ENCODE measurements at places on chromosomes 1 and 21. TPM values are rescaled to one million over a fixed set of nuclear protein-coding genes. Genes with fewer than 3 reads are reported as not detected.
A peak's percentile ranks its signal among the peaks of the same experiment; 100 is the strongest.

The SEMA6C gene
- 31.8 TPM for total RNA-seq

DNA sequence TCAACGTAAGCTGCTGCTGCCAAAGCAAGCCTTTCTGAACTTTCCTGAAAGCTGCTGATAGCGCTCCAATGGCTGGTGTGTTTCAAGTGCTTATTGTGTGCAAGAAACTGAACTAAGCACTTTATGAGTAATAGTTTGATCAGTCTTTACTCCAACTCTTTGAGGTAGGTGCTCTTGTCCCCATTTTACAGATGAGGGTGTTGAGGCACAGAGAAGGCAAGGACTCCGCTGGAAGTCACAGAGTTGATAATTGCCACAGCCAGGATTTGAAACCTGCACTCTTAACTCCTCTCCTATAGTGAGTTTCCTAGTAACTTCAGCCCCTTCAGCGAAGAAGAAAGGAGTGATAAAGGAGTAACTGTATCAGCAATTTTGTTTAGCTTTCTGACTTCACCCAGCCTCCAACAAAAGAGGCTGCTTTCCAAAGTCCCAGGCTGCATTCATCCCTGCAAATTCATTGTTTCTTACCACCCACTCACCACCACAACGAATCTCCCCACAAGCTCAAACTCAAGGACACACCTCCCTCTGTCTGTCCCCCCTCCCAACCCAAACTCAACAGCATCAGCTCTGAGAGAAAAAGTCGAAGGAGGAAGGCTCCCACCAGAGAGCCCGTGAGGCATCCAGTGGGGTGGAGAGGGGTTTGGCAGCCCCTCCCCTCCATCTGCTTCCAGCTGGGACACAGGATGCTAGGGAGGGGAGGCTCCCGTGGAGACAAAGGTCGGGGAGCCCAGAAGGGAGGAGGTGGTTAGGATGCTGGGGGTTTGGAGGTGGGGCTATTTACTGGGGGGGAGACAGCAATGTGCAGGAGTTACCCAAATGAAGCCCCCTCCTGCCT is 139.6 kb downstream of the NAV1 start:
- no peaks in the 10 kb centered on the region for H3K36me3 ChIP-seq
- H3K4me3 ChIP-seq: no peak overlapping the region
- peaks cover 18% of the 10 kb centered on the region for H3K4me1 ChIP-seq
- H3K27ac ChIP-seq: no peak overlapping the region
- H3K27me3 ChIP-seq: no peaks in the 10 kb centered on the region

DNA sequence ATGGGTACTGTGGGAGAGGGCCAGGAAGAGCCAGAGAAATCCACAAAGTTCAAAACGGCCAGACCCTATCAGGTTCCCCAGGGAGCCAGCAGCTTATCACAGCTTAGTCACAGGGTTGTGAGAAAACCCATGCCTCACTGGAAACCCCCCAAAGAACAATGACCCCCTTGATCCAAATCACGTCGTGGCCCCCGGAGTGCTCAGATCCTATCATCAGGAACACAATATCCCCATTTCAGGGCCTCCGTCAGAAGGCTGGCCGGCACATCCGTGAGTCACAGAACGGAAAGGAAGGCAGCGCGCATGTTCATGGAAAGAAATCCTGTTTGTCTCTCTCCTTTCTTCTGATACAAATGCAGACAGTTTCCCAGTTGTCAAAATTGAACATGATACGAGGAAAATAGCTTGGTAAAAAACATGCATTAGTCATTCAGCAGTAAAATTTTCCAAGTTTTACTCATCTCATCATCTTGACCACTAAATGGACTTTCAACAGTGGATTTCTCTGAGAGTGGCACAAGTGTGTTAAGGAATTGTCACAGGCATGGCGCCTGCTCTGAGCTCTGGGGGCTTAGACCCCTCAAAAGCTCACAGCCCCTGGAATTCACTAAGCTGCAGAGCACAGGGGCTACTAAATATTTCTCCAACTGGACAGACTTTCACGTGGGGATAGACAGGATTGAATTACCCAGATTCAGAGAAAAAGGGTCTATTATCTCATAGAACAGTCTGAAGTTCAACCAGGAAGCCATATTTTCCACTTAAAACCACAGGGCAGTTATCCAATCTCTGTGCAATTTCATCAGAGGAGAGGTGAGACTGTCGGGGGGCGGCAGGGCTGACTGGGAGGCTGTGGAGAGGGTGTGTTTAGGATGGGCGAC is 124.8 kb downstream of the RIPK4 start:
- peak overlapping the region; percentile 91 for H3K27ac ChIP-seq
- H3K4me1 ChIP-seq: peaks cover 19% of the 10 kb centered on the region
- no peaks in the 10 kb centered on the region for H3K36me3 ChIP-seq
- peak; percentile 92 for DNase-seq
- no peak overlapping the region for H3K4me3 ChIP-seq
- H3K27me3 ChIP-seq: no peaks in the 10 kb centered on the region

The TPTE gene
- total RNA-seq: not detected

- H3K36me3 ChIP-seq: no peaks in the 10 kb centered on the region
- no peaks in the 10 kb centered on the region for H3K4me1 ChIP-seq
- DNase-seq: no peak
These were observed 215.2 kb downstream of the URB2 start for GRCh38 chr1:229841230-229841629.

- H3K4me3 ChIP-seq: no peak overlapping the region
- H3K36me3 ChIP-seq: no peaks in the 10 kb centered on the region
- no peaks in the 10 kb centered on the region for H3K27me3 ChIP-seq
- DNase-seq: no peak
- peaks cover 2% of the 10 kb centered on the region for H3K4me1 ChIP-seq
These were observed 8.8 kb downstream of the FMO1 start for GRCh38 chr1:171256940-171257606.

The DYRK3 gene
- total RNA-seq: 17.9 TPM

- H3K27ac ChIP-seq: no peak overlapping the region
- no peaks in the 10 kb centered on the region for H3K4me1 ChIP-seq
- H3K27me3 ChIP-seq: no peaks in the 10 kb centered on the region
- H3K36me3 ChIP-seq: no peaks in the 10 kb centered on the region
- DNase-seq: no peak
These were observed 436.7 kb upstream of the TMPRSS15 start for GRCh38 chr21:18840239-18840638.

GRCh38 chr1:89953929-89954328 is 41.0 kb upstream of the ZNF326 start:
- H3K27me3 ChIP-seq: no peaks in the 10 kb centered on the region
- H3K4me1 ChIP-seq: no peaks in the 10 kb centered on the region
- H3K36me3 ChIP-seq: no peaks in the 10 kb centered on the region

The NUP210L gene
- total RNA-seq: not detected

DNA sequence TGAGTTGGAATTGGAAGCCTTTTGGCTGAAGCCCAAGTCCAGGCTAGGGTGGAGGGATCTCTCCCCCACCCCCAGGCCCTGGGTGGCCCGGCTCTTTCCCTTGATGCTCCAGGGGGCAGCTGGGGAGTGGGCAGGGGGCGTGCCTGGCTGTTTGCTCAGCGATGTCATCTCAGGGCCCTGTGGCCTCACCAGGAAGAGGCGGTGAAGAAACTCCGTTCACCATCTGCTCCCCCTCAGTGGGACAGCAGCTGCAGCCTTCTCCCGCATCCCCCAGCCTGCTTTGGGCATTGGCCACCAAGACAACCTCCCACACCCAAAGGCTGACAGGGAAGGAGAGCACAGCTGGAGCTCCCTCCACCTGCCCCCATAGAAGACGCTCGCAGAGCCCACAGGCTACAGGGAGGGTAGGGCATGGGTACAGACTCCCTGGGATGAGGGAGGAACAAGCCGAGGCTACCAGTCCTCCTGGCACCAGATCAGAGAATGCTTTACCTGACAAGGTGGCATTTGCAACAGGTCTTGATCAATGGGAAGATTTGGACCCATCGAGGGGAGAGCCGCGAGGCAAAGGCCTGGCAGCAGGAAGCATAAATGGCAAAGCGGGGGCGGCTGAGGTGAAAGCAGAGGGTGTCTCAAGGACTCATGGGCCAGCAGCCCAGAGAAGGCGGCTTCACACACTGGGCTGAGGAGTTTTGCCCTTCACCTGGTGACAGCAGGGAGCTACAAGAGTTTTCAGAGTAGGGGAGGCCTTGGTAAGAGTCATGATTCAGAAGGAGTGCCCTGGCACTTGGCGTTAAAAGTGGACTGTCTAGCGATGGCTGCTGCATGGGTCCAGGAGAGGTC is 6.5 kb upstream of the GUCA2A start:
- DNase-seq: no peak
- no peaks in the 10 kb centered on the region for H3K27me3 ChIP-seq
- H3K4me3 ChIP-seq: no peak overlapping the region
- H3K27ac ChIP-seq: no peak overlapping the region

DNA sequence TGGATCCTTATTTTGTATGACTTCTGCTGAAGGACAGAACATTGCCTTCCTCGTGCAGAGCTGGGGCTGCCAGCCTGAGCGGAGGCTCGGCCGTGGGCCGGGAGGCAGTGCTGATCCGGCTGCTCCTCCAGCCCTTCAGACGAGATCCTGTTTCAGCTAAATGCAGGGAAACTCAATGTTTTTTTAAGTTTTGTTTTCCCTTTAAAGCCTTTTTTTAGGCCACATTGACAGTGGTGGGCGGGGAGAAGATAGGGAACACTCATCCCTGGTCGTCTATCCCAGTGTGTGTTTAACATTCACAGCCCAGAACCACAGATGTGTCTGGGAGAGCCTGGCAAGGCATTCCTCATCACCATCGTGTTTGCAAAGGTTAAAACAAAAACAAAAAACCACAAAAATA is 27.5 kb upstream of the KDM4A start:
- H3K4me3 ChIP-seq: no peak overlapping the region
- DNase-seq: no peak
- no peaks in the 10 kb centered on the region for H3K4me1 ChIP-seq
- peaks cover 28% of the 10 kb centered on the region for H3K36me3 ChIP-seq
- no peaks in the 10 kb centered on the region for H3K27me3 ChIP-seq

DNA sequence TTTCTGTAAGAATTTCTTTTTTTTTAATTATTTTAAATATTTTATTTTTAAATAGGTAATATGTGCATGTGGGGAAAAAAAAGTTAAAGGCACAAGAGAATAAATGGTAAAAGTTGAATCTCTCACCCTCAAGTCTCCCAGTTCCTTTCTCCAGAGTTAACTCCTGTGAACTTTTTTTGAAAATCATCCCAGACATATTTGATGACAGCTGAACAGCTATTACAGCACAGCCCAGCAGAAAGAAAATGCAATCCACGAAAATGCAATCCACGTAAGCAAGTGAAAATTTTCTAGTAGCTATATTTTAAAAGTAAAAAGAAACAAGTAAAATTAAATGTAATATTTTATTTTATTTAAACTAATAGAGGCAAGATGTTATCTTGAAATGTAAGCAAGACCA is 310.0 kb upstream of the RUNX1 start:
- no peak for DNase-seq
- no peak overlapping the region for H3K27ac ChIP-seq
- no peaks in the 10 kb centered on the region for H3K27me3 ChIP-seq
- H3K36me3 ChIP-seq: no peaks in the 10 kb centered on the region
- H3K4me3 ChIP-seq: no peak overlapping the region

GRCh38 chr1:97524211-97524610 is 396.6 kb downstream of the DPYD start:
- H3K27ac ChIP-seq: no peak overlapping the region
- no peak overlapping the region for H3K4me3 ChIP-seq

The LMX1A gene
- total RNA-seq: 1.7 TPM

DNA sequence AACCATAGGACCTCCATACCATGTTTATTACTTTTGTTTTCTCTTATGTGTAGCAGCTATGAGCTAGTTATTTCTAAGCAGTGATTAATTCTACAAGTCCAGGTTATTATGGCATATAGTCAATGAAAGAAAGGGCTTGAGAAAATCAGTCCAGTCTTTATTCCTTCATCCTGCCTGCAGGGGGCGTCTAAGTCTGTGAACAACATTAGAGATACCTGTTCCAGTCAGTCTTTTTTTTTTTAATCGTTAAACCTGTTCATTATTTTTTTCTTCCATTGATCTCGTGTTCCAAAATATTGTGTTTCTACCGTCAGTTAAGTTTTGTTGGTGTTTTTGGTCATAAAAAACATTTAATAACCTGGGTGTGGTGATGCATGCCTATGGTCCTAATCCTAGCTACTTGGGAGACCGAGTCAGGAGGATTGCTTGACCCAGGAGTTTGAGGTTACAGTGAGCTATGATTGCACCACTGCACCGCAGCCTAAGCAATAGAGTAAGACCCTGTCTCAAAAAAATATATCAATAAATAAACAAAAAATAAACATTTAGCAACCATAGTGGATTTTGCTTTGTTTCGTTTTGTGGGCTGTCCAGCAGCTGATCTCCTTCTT is 29.4 kb upstream of the CD2 start:
- H3K4me1 ChIP-seq: no peaks in the 10 kb centered on the region
- H3K27ac ChIP-seq: no peak overlapping the region
- H3K27me3 ChIP-seq: no peaks in the 10 kb centered on the region
- DNase-seq: no peak
- no peak overlapping the region for H3K4me3 ChIP-seq

- no peak overlapping the region for H3K27ac ChIP-seq
- no peak overlapping the region for H3K4me3 ChIP-seq
- H3K36me3 ChIP-seq: no peaks in the 10 kb centered on the region
- H3K27me3 ChIP-seq: no peaks in the 10 kb centered on the region
- no peaks in the 10 kb centered on the region for H3K4me1 ChIP-seq
- no peak for DNase-seq
These were observed 11.6 kb downstream of the DSTYK start for GRCh38 chr1:205199931-205200299.

GRCh38 chr1:21020151-21020550 is 156.5 kb downstream of the EIF4G3 start:
- no peaks in the 10 kb centered on the region for H3K36me3 ChIP-seq
- H3K27ac ChIP-seq: no peak overlapping the region
- no peaks in the 10 kb centered on the region for H3K27me3 ChIP-seq
- H3K4me3 ChIP-seq: no peak overlapping the region
- no peak for DNase-seq
- H3K4me1 ChIP-seq: peaks cover 8% of the 10 kb centered on the region

GRCh38 chr1:245092638-245092976 is 62.2 kb upstream of the KIF26B start:
- H3K27me3 ChIP-seq: no peaks in the 10 kb centered on the region
- H3K4me1 ChIP-seq: no peaks in the 10 kb centered on the region
- no peaks in the 10 kb centered on the region for H3K36me3 ChIP-seq
- H3K27ac ChIP-seq: no peak overlapping the region
- no peak for DNase-seq
- H3K4me3 ChIP-seq: no peak overlapping the region

- no peaks in the 10 kb centered on the region for H3K36me3 ChIP-seq
- H3K27ac ChIP-seq: peak overlapping the region; percentile 29
- no peak for DNase-seq
- H3K4me1 ChIP-seq: no peaks in the 10 kb centered on the region
- H3K4me3 ChIP-seq: peak overlapping the region; percentile 43
These were observed 133.6 kb downstream of the TM2D1 start for GRCh38 chr1:61591351-61591750.

All from ascending aorta (tissue), 2 donors.